GM23338 (cell line): ENCODE measurements at places on chromosomes 3 and 15. TPM values are rescaled to one million over a fixed set of nuclear protein-coding genes. Genes with fewer than 3 reads are reported as not detected.

Gene KBTBD8
- total RNA-seq = 19.9 and 20.2 TPM in 2 replicates

Gene UBA7
- total RNA-seq = 0.14 and 0.50 TPM in 2 replicates

Gene RETNLB
- not detected in 2 replicates for total RNA-seq

Gene IGSF10
- total RNA-seq = 0.94 and 1.4 TPM in 2 replicates

Gene CYP1A1
- 0.50 and 1.4 TPM in 2 replicates for total RNA-seq

Gene DUOX2
- not detected in 2 replicates for total RNA-seq

Gene ARNT2
- 11.6 and 12.0 TPM in 2 replicates for total RNA-seq

Gene DUOXA2
- total RNA-seq = not detected in 2 replicates

Gene NANOGP8
- 49.6 and 53.4 TPM in 2 replicates for total RNA-seq

Gene KIF7
- 13.4 and 20.1 TPM in 2 replicates for total RNA-seq

Gene ABTB1
- total RNA-seq = 5.0 and 5.7 TPM in 2 replicates

DNA sequence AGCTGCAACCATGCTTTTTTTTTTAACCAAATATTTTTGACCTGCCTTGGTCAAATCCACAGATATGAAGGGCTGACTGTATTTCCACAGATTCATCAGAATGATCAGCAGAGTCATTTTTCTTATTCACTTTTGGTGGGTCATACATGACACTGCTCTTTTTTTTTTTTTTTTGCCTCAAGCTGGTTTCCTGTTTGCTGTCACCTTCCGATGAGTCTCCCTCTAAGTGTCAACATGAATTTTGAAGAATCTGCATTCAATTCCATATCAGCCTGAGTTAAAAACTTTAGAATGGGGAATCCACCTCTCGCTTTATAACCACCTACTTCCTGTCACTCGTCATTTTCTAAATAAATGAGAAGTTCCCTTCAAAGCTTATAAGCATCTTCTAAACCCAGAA is 2.2 kb upstream of the SLC12A8 start:
- H3K36me3 ChIP-seq = no peaks in the 10 kb centered on the region
- H3K27me3 ChIP-seq = peaks cover 15% of the 10 kb centered on the region
- H3K27ac ChIP-seq = no peak overlapping the region
- no peak for DNase-seq
- H3K4me3 ChIP-seq = no peak overlapping the region

DNA sequence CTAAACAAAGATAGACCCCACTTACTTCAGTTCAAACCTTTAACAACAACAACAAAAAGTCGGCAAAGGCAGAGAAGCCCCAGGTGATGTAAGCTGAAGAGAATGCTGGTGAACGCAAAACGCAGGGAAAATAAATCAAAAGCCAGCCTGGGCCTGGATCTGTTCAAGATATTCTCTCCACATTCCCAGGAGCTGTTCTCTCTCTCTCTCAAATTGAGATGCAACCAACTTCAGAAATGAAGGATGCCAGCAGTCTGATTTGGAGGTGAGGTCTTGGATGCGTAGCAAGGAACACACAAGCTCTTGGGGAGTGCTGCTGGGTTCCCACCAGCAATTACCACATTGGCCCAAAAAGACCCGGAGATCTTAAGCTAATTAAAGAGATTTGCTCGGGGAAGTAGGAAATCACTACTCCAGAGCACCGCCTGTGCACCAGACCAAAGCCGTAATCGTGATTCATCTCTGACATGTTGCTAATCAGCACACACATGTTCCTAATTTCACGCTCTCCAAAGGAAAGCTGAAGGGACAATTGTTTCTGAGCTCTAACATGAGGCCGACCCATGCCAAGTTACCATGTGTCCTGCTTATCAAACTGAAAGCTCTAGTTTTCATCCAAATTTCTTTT is 37.1 kb downstream of the IL17RD start:
- H3K4me1 ChIP-seq = peaks cover 86% of the 10 kb centered on the region
- peaks cover 7% of the 10 kb centered on the region; the same call in 1 of the 2 replicates for H3K27me3 ChIP-seq
- H3K27ac ChIP-seq = peak overlapping the region; percentile 100
- DNase-seq = no peak
- no peak overlapping the region for H3K4me3 ChIP-seq
- H3K36me3 ChIP-seq = no peaks in the 10 kb centered on the region; the same call in 1 of the 2 replicates

DNA sequence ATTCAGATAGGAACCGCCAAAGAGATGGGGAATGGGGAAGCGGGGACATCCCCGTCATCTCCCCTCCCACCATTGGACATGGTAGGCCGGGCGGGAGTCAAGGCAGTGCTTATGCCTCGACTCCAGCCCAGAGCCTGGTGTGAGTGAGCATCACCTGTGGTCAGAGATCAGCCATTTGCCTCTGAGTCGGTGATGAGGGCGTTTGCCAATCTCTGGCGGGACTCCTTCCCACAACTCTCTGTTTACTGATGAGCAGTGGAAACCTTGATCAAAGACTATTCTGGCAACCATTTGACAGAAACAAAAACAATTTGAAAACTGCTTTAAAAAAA is 63.9 kb upstream of the HES1 start:
- no peak overlapping the region for H3K27ac ChIP-seq
- DNase-seq = no peak
- 0 out of 2 replicates have a peak, but pooled peaks cover 5% of the 10 kb centered on the region for H3K36me3 ChIP-seq

GRCh38 chr15:75346796-75347221 is at the start of gene NEIL1:
NEIL1 (plus strand) TSS chr15:75347039; CDS start chr15:75348906, 1,867 bp downstream.
- H3K4me1 ChIP-seq = peaks cover 4% of the 10 kb centered on the region; the same call in 1 of the 2 replicates
- H3K4me3 ChIP-seq = peak within 1 kb of the TSS; percentile 95
- no peaks in the 10 kb centered on the region for H3K36me3 ChIP-seq
- DNase-seq = peak; percentile 74
- peaks cover 36% of the 10 kb centered on the region for H3K27me3 ChIP-seq
- no peak within 1 kb of the TSS for H3K27ac ChIP-seq

- H3K4me1 ChIP-seq = no peaks in the 10 kb centered on the region
- DNase-seq = peak; percentile 58
- H3K36me3 ChIP-seq = no peaks in the 10 kb centered on the region
- H3K27ac ChIP-seq = no peak overlapping the region
- H3K27me3 ChIP-seq = no peaks in the 10 kb centered on the region
- no peak overlapping the region for H3K4me3 ChIP-seq
Observed at GRCh38 chr3:165070682-165071081, 7.6 kb downstream of the SI start.

GRCh38 chr3:59401924-59402323 is 352.1 kb upstream of the CFAP20DC start:
- H3K36me3 ChIP-seq = no peaks in the 10 kb centered on the region
- DNase-seq = no peak
- H3K27me3 ChIP-seq = no peaks in the 10 kb centered on the region
- H3K4me3 ChIP-seq = no peak overlapping the region

DNA sequence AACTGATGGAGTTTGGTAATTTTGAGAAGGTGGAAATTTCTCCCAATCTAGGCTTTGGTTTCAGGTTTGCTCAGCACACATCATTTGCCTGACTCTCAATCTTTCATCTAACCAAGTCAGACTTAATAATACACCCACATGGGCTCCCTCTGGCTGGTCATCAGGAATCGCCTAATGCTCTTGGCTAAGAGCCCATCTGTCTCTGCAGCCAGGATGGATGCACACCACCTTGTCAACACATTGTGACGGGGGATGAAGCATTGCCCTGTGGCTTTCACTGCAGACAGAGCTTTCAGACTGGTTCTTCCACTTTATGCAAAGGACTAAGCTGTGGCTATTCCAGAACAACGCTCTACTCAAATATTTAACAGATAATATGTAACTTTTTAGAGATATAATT is 3.0 kb upstream of the HDGFL3 start:
- H3K27ac ChIP-seq = no peak overlapping the region
- H3K4me3 ChIP-seq = no peak overlapping the region
- H3K4me1 ChIP-seq = peaks cover 17% of the 10 kb centered on the region
- no peak for DNase-seq

DNA sequence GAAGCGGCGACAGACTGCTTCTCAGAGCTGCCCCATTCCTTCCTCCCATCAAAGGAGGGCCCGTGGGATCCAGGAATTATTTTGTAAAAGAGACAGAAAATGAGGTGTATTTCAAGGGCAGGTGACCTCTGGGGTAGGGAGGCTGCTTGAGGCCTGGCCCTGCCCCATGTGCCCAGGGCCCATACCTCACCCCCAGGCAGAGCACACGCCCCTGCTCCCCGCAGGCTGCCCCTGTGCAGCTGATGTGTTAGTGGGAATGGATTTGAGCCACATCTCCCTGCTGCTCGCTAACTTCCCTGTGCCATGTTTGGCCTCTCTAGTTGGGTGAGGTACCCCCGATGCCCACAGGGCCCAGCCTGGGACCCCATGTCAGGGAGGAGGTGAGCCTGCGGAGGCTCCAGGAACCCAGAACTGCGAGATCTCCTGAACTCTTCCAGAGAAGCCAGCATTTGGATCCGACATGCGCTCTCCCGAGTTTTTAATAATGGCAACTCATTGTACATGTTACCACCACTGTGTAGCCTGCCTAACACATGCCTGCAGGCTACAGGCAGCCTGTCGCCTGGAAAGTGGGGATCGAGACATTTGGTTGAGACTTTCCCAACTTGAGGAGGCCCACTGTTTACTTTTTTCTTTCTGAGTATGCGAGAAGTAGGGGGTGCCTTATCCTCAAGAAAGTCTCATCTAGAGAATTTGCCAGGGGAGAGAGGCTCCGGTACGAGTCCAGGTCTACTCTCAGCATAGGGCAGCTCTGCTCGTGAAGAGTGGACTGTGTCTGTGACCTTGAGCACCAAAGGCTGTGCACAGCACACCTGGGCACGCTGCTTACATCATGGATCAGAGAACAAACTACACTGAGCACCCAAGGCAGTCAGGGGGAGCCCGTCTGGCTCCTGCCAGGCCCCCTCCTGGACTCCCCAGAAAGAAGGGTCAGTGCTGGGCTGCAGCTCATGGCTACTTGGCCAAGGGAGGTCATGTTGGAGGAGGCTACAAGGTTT is 36.1 kb downstream of the PCSK6 start:
- no peaks in the 10 kb centered on the region; the same call in 1 of the 2 replicates for H3K4me1 ChIP-seq
- no peak overlapping the region for H3K4me3 ChIP-seq

- no peaks in the 10 kb centered on the region for H3K27me3 ChIP-seq
- no peak overlapping the region for H3K27ac ChIP-seq
- H3K4me3 ChIP-seq = no peak overlapping the region
- H3K36me3 ChIP-seq = no peaks in the 10 kb centered on the region
Observed at GRCh38 chr3:23623844-23624243, 181.9 kb upstream of the UBE2E1 start.

DNA sequence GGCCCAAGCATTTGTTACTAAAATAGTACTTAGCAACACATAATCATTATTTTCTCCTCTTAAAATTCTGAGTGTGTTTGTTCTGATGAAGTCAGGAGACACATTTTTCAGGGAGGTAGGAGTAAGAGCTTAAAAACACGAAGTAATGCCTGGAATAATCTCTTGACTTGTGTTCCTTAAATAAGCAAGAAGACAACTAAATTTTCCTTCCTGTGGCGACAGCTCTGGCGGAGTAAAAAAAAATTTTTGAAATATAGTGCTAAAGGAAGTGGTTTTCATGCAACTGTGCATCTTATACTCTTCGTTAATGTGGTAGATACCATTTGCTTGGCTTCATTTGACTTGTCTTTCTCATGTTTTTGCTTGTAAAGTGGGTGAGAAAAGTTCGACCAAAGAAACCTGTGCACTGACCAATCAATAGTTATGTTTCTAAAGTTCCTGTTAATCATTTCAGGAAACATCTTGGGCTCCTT is 11.1 kb upstream of the MBNL1 start:
- DNase-seq = no peak
- H3K4me1 ChIP-seq = no peaks in the 10 kb centered on the region
- H3K36me3 ChIP-seq = no peaks in the 10 kb centered on the region

DNA sequence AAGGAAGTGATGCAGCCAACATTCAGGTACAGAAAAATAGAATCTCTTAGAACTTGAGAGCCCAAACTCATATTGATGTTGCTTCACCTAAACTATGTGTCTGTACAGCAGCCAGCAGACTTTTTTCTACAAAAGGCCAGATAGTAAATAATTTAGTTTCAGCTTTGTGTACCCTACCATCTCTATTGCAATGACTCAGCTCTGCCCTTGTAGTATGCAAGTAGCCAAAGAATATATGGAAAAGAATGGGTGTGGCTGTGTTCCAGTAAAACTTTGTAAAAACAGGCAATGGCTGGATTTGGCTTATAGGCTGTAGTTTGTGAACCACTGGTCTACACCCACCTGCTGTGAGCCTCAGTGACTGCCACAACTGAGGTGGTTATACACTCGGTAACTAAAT is 392.5 kb upstream of the RARB start:
- H3K27me3 ChIP-seq = no peaks in the 10 kb centered on the region
- no peak overlapping the region for H3K4me3 ChIP-seq
- H3K4me1 ChIP-seq = no peaks in the 10 kb centered on the region

DNA sequence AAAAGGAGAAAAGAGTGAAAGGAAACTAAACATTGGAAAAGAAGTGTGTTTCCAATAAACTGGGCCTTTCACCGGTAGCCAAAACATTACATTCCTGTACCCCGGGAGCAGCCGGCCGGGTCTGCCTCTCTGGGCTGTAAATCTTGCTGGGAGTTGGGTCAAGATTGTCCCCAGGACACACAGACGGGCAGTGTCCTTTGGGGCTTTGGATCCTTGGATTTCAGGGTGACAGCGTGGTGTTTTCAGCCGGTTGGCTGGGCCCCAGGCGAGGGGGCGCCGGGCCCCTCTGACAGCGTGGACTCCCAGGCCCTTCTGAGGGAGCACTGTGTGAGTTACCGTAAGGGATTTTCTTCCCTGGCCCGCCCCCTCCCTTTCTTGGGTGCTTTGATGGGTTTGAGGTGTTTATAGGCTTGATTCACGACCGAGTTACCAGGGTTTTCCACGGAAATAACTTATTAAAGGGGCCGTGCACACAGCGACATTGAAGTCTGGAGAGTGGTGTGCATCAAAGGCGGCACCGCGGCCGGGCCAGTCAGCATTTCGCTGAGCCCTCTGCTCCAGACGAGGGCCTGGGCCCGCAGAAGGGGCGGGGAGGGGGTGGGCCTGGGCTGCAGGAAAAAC is 27.4 kb downstream of the SMAD6 start:
- no peaks in the 10 kb centered on the region for H3K27me3 ChIP-seq
- peaks cover 14% of the 10 kb centered on the region for H3K4me1 ChIP-seq
- peak; percentile 40 for DNase-seq
- no peak overlapping the region; the same call in 1 of the 2 replicates for H3K4me3 ChIP-seq
- H3K27ac ChIP-seq = peak overlapping the region; percentile 66; the same call in 1 of the 2 replicates
- H3K36me3 ChIP-seq = no peaks in the 10 kb centered on the region

DNA sequence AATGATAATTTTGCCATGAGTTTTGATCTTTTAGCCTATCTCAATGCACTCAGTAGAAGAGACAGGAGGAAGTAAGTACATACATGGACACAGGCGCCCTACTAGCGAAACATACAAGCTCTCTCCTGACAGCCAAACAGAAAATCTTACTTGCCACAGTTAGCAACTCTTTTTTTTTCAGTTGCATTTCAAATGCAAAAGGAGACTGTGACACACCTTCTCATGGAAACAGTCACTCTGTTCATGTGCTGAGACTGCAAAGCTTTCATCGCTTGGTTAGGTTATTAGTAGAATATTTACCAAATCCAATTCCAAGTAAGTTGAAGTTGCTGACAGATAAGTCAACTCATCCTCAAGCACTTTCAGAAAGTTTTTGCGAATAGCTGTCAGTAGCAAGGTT is 223.3 kb downstream of the FOXP1 start:
- no peaks in the 10 kb centered on the region for H3K4me1 ChIP-seq
- H3K27ac ChIP-seq = no peak overlapping the region
- DNase-seq = no peak
- H3K27me3 ChIP-seq = no peaks in the 10 kb centered on the region

GRCh38 chr3:190863119-190863465 is 598 bp upstream of the GMNC start:
- H3K27ac ChIP-seq = no peak overlapping the region
- peak overlapping the region; percentile 84 for H3K4me3 ChIP-seq
- peaks cover 13% of the 10 kb centered on the region for H3K4me1 ChIP-seq
